Glomerular endothelial cell (primary cell): ENCODE measurements at places on chromosomes 2 and 18. TPM values are rescaled to one million over a fixed set of nuclear protein-coding genes. Genes with fewer than 3 reads are reported as not detected.

DNA sequence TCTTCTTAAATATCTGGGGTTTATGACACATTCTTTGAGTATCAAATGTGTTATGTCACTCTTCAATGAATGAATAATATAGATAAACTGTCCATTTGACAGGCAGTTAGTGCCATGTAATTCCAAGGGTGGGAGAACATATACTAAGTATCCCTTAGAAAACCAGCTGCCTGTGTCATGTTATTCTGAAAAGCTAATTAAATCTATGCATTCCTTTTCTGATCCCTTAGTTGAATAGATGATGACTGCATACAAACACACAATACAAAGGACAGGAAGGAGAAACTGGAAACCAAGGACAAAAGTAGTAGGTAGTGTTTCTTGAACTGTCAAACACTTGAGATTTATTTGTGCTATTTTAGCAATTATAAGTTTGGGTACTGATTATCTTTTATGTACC lies 8.3 kb downstream of the ARHGAP28 start:
- DNase-seq = no peak

DNA sequence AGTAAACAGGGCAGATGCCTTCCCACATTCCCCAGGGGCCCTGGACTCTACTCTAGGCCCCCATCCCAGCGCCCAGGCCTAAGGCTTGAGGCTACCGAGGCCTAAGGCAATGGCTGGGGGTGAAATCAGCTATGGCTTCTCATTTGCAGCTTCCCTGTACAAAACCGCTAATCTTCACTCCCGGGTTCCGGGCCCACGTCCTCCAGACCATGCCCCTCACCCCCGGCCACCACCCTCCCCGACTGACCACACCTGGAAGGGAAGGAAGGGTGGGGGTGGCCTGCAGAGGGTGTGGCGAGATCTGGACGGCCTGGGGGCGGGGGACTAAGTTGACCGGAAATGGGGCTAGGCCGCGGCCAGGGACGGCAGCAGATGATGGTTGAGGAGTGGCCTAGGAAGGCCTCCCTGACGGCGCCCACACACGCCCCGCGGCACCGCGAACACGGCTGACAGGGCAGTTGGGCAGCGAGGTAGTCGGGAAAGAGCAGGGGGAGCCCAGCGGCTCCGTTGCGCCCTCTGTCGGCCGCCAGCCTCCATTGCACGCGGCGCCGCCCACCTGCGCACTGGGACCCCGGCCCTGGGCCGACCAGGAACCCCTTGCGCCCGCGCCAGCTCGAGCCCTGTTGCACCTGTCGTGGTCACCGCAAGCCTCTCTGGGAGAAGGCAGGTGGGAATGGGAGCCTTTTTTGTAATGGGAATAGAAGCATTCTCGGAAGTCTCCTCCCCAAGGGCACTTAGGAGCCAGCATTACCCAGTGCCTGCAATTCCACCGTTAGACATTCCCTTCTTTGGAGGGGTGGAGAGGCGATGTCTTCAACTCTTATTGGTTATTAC lies 117.1 kb upstream of the STPG4 start:
- no peak for DNase-seq

GRCh38 chr18:21341141-21341540 lies 99.1 kb downstream of the GREB1L start:
- DNase-seq = no peak

GRCh38 chr18:76213991-76214390 lies 281.1 kb downstream of the ZNF516 start:
- DNase-seq = no peak

DNA sequence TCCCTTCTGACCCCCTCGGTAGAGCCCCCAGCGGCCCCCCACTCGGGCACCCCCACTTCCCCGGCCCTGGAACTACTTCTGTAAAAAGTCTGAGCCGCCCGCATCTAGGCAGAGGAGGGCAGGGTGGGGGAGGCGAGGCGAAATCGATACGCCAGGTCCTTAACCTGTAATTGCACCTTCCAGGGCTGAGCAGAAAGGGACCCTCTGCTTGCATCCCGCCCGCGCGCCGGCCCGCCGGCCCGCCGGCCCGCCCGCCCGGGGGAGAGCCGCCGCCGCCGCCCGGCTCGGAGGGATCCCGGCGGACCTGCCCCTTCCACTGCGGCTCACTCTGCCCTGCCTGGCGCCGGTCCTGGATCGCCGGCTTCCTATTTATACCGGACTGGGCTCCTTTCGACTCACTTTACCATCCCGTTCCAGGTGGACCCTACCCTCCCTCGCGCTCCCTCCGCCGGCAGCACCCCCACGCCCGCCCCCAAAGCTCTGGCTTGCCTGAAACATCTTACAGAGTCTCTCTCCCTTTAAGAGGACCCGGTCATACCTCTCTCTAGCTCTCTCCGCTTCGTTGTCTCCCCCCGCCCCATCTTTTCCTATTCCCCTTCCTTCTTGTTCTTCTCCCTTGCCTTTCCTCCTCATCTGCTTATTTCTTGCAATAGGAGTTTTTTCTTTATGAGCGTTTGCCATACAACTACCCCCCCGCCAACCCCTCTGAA lies 797 bp downstream of the KLHL14 start:
- no peak for DNase-seq

DNA sequence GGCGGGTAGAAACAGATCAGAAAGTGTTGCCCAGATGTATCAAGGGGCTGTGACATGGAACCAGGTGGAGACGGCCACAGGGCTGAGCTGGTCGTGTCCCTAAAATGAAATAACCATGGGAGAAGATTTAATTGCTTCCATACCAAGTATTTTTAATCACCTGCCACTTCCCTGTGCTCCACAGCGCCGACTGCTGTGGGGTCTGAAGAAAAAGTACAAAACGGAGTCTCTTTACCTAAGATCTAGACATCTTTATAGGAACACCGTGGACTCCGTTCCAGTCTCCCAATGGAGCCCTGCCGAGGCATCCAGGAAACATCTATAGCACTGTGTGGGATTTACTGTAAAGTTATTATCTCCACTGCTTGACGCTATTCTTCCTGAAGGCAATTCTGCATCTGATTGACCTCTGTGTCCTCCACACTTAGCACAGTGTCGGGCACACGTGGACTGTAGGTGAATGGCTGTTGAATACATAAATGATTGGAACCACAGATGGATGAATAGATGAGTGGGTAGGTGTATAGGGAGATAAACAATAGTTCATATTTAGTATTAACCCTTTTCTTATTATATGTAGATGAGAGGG lies 21.6 kb upstream of the GYPC start:
- DNase-seq = no peak

DNA sequence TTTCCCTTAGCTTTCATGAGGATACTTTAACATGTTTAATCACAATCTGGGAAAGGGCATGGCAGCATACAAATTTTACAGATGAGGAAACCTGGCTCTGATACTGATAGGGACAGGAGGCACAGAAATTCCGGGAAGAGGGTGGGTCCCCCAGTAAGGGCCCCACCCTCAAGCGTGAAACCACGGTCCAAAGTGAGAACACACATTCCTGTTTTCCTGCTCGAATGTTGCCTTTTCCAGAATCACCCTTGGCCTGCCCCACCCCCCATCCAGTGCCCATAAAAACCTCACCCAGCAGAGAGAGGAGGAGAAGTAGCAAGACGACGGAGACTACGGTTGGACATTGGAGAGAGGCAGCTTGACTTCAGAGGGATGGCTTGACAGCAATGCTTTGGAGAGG lies 98.2 kb downstream of the HIBCH start:
- DNase-seq = no peak

GRCh38 chr18:9101730-9102507 lies 580 bp upstream of the NDUFV2 start:
- no peak for DNase-seq

DNA sequence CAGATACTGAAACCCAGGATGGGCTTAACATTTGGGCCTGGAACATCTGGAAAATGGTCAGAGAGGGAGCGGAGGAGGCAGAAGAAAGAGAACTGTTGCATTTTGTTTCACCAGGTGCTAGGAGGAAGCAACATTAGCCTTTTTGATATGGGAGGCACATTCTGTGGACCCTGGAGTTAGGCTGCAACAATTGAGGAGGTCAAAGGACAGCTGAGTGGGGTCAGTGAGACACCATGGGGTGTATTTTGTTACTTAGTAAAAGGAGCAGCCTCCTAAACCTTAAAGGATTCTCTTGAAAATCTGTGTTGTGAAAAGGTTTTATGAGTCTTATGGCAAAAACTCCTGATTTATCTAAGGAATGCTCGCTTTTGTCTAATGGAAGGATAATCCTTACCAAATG lies 124.9 kb downstream of the GREB1L start:
- no peak for DNase-seq

The MC5R gene
- total RNA-seq = not detected in 2 replicates

- no peak for DNase-seq
Observed at GRCh38 chr2:85137156-85137555, 4.0 kb downstream of the TCF7L1 start.

DNA sequence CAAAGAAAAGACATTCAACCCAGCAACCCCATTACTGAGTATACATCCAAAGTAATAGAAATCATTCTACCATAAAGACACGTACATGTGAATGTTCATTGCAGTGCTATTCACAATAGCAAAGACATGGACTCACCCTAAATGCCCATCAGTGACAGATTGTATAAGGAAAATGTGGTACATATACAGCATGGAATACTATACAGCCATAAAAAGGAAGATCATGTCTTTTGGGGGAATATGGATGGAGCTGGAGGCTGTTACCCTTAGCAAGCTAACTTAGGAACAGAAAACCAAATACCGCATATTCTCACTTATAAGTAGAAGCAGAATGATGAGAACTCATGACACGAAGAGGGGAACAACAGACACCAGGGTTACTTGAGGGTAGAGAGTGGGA lies 145.9 kb downstream of the GULP1 start:
- no peak for DNase-seq

GRCh38 chr2:128401680-128402079 lies 83.0 kb upstream of the HS6ST1 start:
- DNase-seq = no peak

- no peak for DNase-seq
Observed at GRCh38 chr2:44769349-44770011, 172.0 kb upstream of the SIX3 start.

DNA sequence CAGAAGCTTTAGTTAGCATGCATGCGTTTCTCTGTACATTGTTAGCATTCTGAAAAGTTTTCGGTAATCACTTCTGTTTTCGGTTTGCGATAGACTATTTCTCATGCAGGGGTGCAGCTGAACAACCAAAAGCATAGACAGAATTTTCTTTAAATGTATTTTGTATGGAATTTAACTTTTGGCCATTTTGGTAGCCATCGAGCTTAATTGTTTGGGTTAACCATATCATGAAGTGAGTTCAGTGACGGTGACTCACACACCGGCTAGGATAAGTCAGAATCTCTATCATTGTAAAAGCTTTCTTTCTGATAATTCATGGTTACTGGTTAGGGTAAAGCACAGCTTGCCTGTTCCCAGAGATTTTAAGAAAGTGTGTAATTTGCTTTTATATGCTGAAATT lies 107.2 kb downstream of the CD226 start:
- DNase-seq = no peak

GRCh38 chr2:105301646-105302045 lies 27.9 kb downstream of the TGFBRAP1 start:
- DNase-seq = no peak
